ENCODE measurements at places on chromosomes 1 and 21. TPM values are rescaled to one million over a fixed set of nuclear protein-coding genes. Genes with fewer than 3 reads are reported as not detected.

Gene UBE4B
- 37.9 TPM for total RNA-seq

Gene HORMAD1
- not detected for total RNA-seq

Gene DISC1
- total RNA-seq, result 5.1 TPM

Gene CYP4A11
- not detected for total RNA-seq

Gene RPS6KA1
- 111 TPM for total RNA-seq

Gene NUF2
- total RNA-seq, result 35.6 TPM

GRCh38 chr1:202959276-202959620 is 1.1 kb upstream of the ADIPOR1 start:
- H3K4me3 ChIP-seq, result peak overlapping the region; percentile 96
- peaks cover 39% of the 10 kb centered on the region for H3K4me1 ChIP-seq
- no peaks in the 10 kb centered on the region for H3K27me3 ChIP-seq
- H3K27ac ChIP-seq, result peak overlapping the region; percentile 38
- peaks cover 19% of the 10 kb centered on the region for H3K36me3 ChIP-seq

DNA sequence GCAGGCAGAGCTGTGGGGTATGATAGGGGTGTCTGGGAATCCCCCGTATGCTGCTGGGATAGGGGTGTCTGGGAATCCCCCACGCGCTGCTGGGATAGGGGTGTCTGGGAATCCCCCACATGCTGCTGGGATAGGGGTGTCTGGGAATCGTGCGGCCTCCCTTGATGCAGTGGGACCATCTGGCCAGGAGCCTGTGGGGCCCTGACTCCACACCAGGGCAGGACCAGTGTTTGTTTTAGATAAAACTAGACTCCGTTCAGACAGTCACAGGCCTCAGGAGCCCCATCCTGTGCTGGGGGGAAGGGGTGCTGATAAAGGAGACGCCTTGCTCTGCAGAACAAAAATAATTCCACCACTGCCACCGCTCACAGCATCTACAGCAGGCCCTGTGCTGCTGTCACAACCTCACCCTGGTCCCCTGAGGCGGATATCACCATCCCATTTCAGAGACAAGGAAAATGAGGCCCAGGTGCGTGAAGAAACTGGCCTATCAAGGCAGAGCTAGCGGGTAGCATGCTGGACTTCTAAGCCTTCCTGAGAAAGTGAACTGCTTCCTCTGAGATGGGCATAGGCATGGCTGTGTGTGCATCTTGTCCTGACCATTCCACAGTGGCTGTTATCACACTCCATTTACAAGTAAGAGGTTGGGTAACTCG is 24.0 kb downstream of the ECE1 start:
- H3K27ac ChIP-seq, result peak overlapping the region; percentile 72
- no peak overlapping the region for H3K4me3 ChIP-seq
- peaks cover 42% of the 10 kb centered on the region for H3K4me1 ChIP-seq
- no peaks in the 10 kb centered on the region for H3K27me3 ChIP-seq
- no peak for DNase-seq

DNA sequence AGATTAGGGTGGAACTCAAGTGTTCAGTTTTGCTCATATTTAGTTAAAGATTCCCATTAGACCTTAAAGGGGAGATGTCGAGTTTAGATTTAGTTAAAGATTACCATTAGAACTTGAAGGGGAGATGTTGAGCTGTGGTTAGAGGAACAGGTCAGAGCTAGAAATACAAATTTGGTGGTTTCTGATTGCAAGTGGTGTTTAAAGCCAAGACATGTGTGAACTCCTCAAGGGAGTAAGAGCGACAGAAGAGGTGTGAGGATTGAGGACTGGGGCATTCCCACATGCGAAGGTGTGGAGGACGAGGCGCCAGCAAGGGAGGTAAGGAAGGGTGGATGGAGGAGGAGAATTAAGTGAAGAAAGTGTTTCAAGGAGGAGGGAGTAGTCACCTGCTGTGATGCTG is 168.6 kb downstream of the IER5 start:
- H3K4me3 ChIP-seq, result no peak overlapping the region
- peaks cover 8% of the 10 kb centered on the region for H3K4me1 ChIP-seq
- H3K27me3 ChIP-seq, result 0 out of 2 replicates have a peak, but pooled peaks cover 6% of the 10 kb centered on the region
- no peak overlapping the region for H3K27ac ChIP-seq
- no peaks in the 10 kb centered on the region for H3K36me3 ChIP-seq

- no peak overlapping the region for H3K27ac ChIP-seq
- peak; percentile 62 for DNase-seq
- H3K36me3 ChIP-seq, result no peaks in the 10 kb centered on the region
- peaks cover 17% of the 10 kb centered on the region for H3K4me1 ChIP-seq
- H3K4me3 ChIP-seq, result no peak overlapping the region
- no peaks in the 10 kb centered on the region for H3K27me3 ChIP-seq
Observed at GRCh38 chr1:31535561-31535960, 40.8 kb upstream of the TINAGL1 start.

GRCh38 chr1:12617511-12617900 is 504 bp downstream of the DHRS3 start:
- H3K36me3 ChIP-seq, result peaks cover 9% of the 10 kb centered on the region
- peak overlapping the region; percentile 83 for H3K4me3 ChIP-seq
- DNase-seq, result peak; percentile 48

DNA sequence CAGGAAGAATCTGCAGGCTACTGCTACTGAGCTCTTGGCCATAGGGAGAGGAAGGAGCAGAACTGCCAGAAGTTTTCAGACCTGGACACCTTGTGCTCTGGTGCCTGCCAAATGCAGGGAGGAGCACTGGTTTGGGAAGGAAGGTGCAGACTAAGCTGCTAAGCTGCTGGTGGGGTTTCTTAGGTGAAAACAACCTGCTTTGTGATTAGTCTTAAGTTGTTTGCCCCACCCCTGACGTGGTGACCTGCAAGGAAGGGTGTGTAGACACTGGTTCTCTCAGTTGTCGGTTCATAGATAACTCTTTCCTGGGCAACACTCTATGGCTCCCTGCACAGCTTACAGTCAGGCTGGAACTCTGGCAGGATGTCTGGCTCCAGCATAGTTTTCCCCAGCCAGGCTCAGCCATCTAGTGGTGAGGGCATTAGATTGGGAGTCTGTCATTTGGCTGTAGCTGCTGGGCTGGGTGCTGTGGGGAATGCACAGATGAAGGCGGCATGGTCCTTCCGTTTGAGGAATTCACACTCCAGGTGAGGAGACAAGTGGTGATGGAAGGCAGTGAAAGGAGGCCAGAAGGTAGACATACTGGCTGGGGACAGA is 10.3 kb upstream of the S100A10 start:
- DNase-seq, result peak; percentile 50
- no peak overlapping the region for H3K4me3 ChIP-seq
- peaks cover 22% of the 10 kb centered on the region for H3K4me1 ChIP-seq
- H3K27me3 ChIP-seq, result no peaks in the 10 kb centered on the region

- peaks cover 6% of the 10 kb centered on the region for H3K36me3 ChIP-seq
- no peaks in the 10 kb centered on the region for H3K27me3 ChIP-seq
- peaks cover 13% of the 10 kb centered on the region for H3K4me1 ChIP-seq
- no peak for DNase-seq
Observed at GRCh38 chr1:202890392-202890791, 1.4 kb upstream of the RABIF start.

DNA sequence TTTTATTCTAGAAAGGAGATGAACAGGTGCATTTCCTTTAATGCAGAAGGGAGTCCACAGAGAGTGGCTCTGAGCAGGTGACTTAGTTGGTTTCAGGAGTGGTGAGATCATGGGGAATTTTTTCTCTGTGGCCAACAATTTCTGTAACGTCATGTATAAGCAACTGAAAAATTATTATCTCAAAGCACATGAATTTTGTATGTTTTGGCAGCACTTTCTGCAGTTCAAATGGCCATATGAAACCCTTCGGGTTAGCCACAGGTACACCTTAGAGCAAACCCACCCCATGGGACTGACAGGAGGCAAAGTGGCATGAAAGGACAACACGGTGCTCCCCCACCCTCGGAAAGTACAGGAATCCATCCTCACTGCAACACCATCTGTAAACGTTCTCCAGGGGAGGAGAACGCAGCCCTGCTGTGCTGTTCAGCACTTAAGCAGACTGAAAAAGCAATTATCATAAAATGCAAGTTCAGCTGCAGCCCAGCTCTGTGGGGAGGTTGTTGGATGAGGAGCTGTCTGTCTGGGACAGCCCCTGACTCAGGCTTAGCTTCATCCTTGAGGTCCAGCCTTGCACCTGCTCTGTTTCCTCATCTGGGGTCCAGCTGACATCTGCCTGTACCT is 55.8 kb upstream of the CLDN14 start:
- no peaks in the 10 kb centered on the region for H3K27me3 ChIP-seq
- no peak for DNase-seq
- no peak overlapping the region for H3K4me3 ChIP-seq
- no peaks in the 10 kb centered on the region for H3K4me1 ChIP-seq
- no peaks in the 10 kb centered on the region for H3K36me3 ChIP-seq
- H3K27ac ChIP-seq, result no peak overlapping the region

- no peak overlapping the region for H3K27ac ChIP-seq
- no peak for DNase-seq
- no peaks in the 10 kb centered on the region for H3K27me3 ChIP-seq
- H3K4me3 ChIP-seq, result no peak overlapping the region
Observed at GRCh38 chr1:183548116-183548515, 42.1 kb downstream of the NCF2 start.

- peaks cover 28% of the 10 kb centered on the region for H3K4me1 ChIP-seq
- no peak for DNase-seq
- no peak overlapping the region for H3K4me3 ChIP-seq
Observed at GRCh38 chr1:204373911-204374310, 14.2 kb upstream of the PLEKHA6 start.

- H3K4me3 ChIP-seq, result no peak overlapping the region
- no peaks in the 10 kb centered on the region for H3K27me3 ChIP-seq
- H3K4me1 ChIP-seq, result no peaks in the 10 kb centered on the region
- no peak overlapping the region for H3K27ac ChIP-seq
- no peak for DNase-seq
Observed at GRCh38 chr1:13808729-13809131, 108.7 kb downstream of the PRDM2 start.

GRCh38 chr21:26798856-26799751 is 46.1 kb downstream of the ADAMTS1 start:
- H3K4me3 ChIP-seq, result no peak overlapping the region
- no peaks in the 10 kb centered on the region for H3K27me3 ChIP-seq
- H3K4me1 ChIP-seq, result peaks cover 28% of the 10 kb centered on the region
- H3K27ac ChIP-seq, result peak overlapping the region; percentile 70

GRCh38 chr1:41617336-41617735 is 132.9 kb upstream of the EDN2 start:
- no peaks in the 10 kb centered on the region for H3K27me3 ChIP-seq
- DNase-seq, result no peak
- peaks cover 4% of the 10 kb centered on the region for H3K4me1 ChIP-seq
- no peaks in the 10 kb centered on the region for H3K36me3 ChIP-seq
- H3K27ac ChIP-seq, result no peak overlapping the region
- H3K4me3 ChIP-seq, result no peak overlapping the region

- no peak for DNase-seq
- H3K36me3 ChIP-seq, result peaks cover 84% of the 10 kb centered on the region
- H3K27me3 ChIP-seq, result no peaks in the 10 kb centered on the region
- H3K4me3 ChIP-seq, result no peak overlapping the region
Observed at GRCh38 chr1:248850124-248850523, 8.8 kb downstream of the ZNF692 start.

DNA sequence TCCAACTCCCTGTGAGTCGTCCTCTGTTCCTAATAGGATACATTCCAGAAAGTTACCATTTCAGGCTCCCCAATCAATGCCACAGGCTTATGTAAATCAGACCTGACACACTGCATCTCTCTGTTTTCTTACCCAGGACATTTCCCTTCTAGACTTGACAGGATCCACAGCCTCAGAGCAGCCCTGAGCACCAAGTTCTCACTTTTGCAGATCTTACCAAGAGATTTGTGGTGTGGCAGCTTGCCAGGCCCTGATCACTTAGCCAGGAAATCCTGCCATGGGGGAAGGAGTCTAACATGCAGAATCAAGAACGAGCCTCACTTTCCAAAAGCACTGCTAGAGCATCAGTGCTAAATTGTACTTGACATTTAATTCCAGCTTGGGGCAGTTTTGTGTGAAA is 202.9 kb downstream of the TBX15 start:
- H3K36me3 ChIP-seq, result no peaks in the 10 kb centered on the region
- no peaks in the 10 kb centered on the region for H3K27me3 ChIP-seq
- no peak overlapping the region for H3K27ac ChIP-seq
- no peaks in the 10 kb centered on the region for H3K4me1 ChIP-seq

- H3K27me3 ChIP-seq, result no peaks in the 10 kb centered on the region
- H3K27ac ChIP-seq, result no peak overlapping the region
- no peak overlapping the region for H3K4me3 ChIP-seq
- peaks cover 39% of the 10 kb centered on the region for H3K36me3 ChIP-seq
Observed at GRCh38 chr1:222734740-222735139, 2.3 kb upstream of the FAM177B start.

GRCh38 chr1:241611063-241611462 is 29.1 kb downstream of the CHML start:
- H3K27me3 ChIP-seq, result no peaks in the 10 kb centered on the region
- H3K4me3 ChIP-seq, result no peak overlapping the region
- peak; percentile 96 for DNase-seq

DNA sequence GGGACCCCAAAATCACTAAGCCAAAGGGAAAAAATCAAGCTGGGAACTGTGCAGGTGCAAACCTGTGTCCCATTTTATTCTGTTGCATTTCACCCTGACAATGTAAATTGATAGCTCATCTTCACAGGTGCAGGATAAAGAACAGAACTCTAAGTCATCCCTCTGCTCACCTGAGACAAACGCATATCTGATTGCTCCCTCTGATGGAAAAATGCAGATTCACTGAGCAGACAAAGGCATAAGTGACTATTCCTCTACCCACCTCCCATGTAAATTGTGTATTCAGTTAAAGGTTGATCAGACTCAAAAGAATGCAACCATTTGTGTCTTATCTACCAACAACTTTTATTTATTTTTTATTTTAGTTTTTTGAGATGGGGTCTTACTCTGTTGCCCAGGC is 644.2 kb downstream of the PTPRU start:
- no peak overlapping the region for H3K27ac ChIP-seq
- peaks cover 4% of the 10 kb centered on the region for H3K4me1 ChIP-seq
- H3K36me3 ChIP-seq, result no peaks in the 10 kb centered on the region
- DNase-seq, result peak; percentile 43

GRCh38 chr1:33960188-33960895 is 96.5 kb downstream of the HMGB4 start:
- no peak overlapping the region for H3K27ac ChIP-seq
- no peak overlapping the region for H3K4me3 ChIP-seq
- no peaks in the 10 kb centered on the region for H3K27me3 ChIP-seq
- DNase-seq, result no peak
- no peaks in the 10 kb centered on the region for H3K4me1 ChIP-seq
- no peaks in the 10 kb centered on the region for H3K36me3 ChIP-seq

DNA sequence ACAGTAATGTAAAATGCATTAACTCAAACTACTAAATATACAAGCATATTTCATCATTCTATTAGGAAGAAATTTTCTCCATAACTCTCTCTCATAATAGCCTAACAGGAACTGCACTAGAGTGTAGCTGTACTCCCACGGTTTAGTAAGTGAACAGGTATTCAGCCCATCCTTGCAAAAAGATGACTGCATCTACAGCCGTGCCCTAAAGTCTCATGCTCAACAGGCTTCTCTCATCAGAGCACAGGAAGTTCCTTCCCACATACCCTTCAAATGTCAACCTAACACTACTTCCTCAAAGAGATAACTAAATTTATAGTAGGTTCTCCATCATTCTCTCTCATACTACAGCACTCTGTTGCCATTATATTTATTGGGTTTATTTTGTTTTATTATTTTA is 251.6 kb downstream of the AKT3 start:
- peak overlapping the region; percentile 73 for H3K27ac ChIP-seq
- H3K27me3 ChIP-seq, result no peaks in the 10 kb centered on the region
- H3K4me3 ChIP-seq, result no peak overlapping the region
- peaks cover 42% of the 10 kb centered on the region for H3K4me1 ChIP-seq
